ENCODE measurements at places on chromosomes 1 and 21.

- no peak for DNase-seq
These were observed 82.5 kb downstream of the OSBPL9 start for GRCh38 chr1:51699391-51699790.

DNA sequence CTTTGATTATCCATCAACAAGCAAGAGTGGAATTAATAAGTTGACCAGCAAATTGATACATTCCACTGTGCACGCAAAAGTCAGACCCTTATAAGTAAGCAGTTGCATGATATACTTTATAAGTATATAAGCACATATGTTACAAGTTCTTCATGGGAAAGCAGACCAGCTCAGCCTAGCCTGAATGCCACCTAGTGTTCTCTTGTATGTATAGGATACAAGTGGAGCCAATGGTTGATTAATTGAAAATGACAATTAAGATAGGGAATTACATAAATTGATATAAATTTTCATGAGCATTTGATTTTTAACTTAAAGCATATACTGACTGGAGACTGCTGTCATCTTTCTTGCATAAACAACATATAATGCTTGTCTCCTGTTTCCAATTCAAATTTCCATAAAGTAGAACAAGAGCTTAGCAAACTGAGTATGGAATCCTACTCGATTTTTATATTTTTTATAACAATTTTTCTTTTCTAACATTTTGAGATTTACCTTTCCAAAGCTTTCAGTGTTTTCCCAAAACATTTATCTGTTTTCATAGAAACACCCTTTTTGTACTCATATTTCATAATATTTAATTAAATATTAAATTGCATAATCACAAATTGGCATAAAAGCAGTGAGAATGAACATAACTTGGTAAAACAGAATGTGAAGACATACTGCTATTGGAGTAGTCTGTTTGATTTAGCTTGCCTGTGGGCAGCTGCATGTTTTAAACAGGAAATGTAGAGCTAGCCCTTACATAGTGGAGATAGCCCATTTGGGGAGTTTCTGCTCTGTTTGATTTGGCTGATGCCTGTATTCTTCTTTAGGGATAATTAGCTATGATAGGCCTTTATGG, 62.8 kb downstream of the MAGI3 start:
- no peak for DNase-seq

- DNase-seq = no peak
These were observed 27.9 kb downstream of the MORC3 start for GRCh38 chr21:36347962-36348328.

DNA sequence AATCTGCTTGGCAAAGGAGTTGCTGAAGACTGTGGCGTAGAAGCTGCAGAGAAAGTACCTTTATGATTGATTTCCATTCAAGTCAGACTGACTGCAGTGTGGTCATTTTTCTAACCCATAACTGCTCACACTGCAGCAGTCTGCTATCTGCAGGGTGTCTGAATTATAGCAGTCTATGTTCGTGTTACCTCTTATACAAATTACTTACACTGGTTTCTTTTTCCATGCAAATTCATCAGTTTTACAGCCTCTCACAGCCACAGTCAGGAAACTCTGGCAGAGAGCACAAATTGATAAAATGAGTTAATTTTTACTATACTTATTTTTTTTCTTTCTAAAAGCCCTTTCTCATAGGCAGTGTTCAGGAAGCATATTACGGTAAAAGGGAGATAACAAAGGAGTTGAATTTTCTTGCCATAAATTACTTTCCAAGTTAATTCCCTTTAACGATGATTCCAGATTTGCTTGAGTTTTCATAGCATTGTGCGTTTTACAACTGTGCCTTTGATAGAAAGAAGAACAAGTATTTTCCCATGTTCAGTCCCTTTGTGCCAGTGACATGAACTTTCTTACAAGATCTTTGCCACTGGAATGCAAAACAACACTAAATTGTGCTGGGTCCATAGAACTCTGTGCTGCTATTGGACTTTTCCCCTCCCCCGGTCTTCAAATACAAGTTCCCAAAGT, 261.5 kb downstream of the NFIA start:
- DNase-seq = no peak

- no peak for DNase-seq
These were observed 10.9 kb upstream of the THEM5 start for GRCh38 chr1:151864411-151864810.

- DNase-seq = no peak
These were observed 24.9 kb downstream of the OLFML2B start for GRCh38 chr1:161998811-161999210.

- DNase-seq = no peak
These were observed 6.3 kb upstream of the GOLT1A start for GRCh38 chr1:204219971-204220616.

DNA sequence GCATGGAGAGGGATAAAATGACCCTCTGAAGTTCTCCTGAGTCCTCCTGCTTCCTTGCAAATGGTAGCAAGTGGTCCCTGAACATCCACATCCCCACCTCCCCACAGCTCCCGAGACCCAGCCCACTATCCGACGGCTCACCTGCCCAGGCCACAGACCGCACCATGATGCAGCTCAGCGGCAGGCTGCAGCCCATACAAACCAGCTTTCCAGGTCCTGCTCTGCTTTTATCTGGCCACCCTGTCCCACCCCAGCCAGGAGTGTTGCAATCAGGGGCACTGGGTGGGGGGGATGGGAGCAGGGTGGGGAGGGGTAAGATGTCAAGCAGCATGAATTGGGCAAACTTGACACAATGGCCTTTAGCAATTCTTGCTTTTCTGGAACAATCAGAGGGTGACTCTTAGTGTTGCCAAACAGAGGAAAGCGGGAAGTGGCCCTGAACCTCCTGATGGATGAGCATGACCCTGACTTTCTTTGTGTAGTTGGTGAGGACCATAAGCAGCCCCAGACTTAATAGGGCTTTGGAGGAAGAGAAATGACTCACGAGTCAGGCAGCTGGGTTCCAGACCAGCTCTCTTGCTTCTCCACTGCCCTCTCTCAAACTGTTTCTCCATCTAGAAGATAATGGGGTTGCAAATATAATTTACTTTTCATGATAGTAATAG, at the start of gene CHIT1:
CHIT1 (minus strand) TSS at position 203 of the 665 bp plus-strand sequence; CDS start at position 166, 37 bp downstream.
- DNase-seq = no peak

DNA sequence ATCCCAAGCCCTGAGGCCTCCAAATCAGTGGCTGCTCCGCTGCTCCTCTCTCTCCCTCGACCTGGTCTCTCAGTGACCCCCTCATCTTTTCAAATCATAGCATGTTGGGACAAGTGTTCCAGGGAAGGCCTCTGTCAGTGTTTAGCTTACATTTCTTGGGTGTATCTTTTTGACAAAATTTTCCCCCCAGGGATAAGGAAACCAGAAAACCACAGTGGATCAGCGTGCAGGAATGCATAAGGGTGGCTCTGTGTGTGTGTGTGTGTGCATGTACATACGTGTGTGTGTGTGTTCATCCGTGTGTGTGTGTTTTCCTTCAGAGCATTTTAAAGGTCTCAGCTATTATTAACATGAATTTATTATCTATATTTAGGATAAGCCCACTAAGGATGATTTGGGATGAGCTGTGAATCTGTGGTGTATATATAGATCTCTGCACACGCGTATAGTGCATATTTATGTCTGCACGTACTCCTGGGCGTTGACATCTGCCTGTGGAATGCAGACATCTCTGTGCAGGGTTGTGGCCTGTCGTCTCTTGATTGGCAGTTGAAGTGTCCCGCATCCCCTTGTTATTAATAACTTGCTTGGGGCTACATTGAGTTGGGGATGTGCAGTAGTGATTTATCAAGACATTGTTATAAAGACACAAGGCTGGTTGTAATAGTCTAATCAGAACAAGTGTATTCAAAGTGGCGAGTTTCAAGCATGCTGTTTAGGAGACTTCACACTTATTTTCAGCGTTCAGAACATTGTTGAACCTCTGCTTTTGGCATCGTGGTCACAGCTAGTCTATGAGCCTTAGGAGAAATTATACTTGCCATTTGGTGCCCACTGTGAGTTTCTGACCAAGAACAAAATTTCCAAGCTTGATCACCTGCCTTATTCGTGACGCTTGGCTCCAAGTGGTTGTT, 55.6 kb downstream of the GALNT2 start:
- no peak for DNase-seq

GRCh38 chr1:42742617-42743316, 2.7 kb upstream of the CLDN19 start:
- DNase-seq = no peak

GRCh38 chr1:92901699-92902405, 59.4 kb downstream of the DIPK1A start:
- DNase-seq = no peak

DNA sequence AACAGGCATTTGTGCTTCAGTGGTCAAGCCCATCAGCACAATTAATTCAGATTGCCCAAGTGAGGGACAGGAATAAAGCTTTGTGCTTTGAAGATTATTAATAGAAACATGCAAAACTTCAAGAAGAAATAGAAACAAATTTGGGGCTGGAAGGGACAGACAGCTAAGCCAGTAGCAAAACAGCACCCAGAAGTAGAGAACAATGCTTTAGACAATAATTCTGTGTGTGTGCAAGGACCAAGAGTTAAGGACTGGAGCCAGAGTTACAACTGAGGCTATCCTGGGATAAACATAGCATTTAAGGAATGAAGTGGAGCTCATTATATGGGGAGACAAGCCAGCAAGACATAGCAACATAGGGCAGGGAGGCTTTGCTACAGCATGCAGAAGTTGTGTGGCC, 251.9 kb upstream of the DAB1 start:
- DNase-seq = no peak

DNA sequence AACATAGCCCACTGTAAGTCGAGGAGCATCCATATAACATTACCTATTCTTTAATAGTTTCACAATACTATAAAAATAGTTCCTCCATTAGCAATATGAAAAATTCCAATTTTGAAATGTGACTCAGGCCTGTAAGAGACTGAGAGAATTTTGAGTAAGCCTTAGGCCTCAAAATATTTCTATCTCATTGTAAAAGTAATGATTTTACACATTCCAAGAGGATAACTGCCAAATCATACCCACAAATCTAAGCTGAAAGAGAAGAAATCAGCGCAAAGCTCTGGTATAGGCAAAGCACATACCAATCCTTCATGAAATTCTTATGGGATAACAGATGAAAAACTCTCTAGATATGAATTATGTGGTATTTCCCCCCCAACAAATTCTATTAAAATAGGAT, 144.1 kb downstream of the CDC42BPA start:
- no peak for DNase-seq

DNA sequence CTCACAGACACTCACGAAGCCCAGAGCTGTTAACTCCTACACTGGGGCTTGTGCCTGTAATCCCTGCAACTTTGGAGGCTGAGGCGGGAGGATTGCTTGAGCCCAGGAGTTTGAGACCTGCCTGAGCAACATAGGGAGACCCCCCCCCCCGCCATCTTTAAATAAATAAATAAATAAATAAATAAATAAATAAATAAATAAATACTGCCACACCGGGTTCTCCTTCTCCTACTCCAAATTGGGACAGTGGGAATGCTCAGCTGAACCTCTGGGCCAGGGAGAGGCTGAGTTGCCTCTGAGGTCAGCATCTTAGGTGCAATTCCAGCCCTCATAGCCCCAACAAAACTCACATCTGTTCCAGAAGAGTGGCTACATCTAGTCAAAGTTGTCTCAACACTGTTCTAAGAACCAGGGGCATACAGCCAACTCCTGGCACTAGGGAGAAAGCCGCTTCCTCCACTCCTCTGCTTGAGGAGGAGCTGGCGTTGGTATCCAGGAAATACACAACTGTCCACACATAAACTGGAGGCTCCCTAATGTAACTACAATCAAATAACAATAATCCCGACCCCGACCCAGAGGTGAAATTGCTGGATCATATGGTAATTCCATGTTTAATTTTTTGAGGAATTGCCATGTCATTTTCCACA, 27.0 kb downstream of the C1orf216 start:
- DNase-seq = no peak

- DNase-seq = no peak
These were observed 7.5 kb downstream of the MFSD2A start for GRCh38 chr1:39962450-39962825.

- DNase-seq = no peak
These were observed 96.1 kb upstream of the TARDBP start for GRCh38 chr1:10916311-10916710.

DNA sequence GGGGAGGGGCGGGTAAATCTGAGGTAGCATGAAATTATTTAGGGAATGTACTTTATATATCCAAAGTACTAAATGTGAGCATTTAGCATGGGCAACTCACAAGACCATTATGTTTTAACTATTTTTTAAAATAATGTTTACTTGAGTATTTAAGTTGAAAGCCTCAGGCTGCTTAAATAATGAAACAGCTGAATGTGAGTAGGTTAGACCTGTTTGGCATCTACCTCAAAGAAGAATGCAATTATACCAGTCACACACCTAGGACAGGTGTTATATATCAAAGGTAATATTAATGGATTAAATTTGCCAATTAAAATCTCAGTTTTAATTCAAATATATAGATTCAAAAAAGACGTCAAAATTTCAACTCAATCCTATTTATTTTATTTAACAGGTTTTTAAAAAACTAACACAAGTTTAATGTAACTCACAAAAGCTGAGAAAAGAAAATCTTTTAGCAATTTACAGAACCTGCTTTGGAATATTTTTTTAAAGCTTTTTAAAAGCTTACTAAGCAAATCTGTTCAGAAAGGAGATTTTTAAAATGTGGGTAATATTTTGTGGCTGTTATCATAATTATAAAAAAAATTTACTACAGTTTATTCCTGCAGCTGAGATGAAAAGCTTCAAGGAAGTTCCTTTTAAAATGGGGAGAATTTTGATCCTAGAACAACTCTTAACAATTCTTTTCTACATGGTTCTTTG, 104.6 kb upstream of the LBR start:
- no peak for DNase-seq

DNA sequence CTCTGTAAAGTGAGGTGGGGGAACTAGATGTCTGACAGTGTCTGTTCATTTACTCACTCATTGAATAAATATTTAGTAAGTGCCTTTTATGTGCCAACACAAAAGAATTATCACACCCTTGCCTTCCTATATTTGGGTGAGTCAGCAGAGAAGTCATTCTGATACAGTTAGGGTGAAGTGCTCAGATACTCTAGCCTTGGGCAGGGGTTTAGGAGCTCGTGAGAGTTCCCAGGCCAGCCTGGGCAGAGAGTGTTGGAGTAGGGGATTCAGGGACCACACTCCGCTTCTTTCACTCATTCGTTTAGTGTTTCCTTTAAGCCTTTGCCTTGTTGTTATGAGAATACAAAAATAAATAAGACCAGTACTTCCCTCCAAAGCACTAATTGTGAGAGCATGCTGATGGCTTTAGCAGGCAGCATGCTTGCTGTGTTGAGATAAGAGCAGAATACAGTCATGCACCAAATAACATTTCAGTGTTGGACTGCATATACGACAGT, 83.9 kb downstream of the DYRK1A start:
- no peak for DNase-seq

DNA sequence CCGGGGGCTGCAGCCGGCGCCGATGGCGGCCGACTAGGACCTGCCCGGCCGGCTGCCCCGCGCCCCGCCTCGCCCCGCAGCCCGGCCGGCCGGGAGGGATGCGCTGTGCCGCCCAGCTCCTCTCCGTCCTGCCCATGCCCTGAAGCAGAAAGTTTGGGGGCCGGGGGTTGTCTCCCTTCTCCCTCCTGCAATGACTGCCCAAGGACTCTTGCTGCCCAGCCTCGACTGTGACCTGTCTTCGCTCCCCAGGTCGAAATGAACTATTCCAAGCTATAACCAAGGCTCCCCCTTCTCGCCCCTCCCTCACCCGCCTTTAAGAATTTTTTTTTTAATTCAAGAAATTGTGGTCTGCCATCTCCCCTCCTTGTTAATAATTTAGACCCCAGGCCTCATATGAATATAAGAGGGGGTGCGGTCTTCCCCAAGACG, 361 bp downstream of the TMCC2 start:
- DNase-seq = no peak

GRCh38 chr1:68449901-68450300, at the start of gene RPE65:
Gene RPE65, minus strand, starts transcription at chr1:68449954. Its CDS starts 49 bp downstream, at chr1:68449905.
- DNase-seq = no peak

GRCh38 chr1:229557200-229557850, 1.2 kb downstream of the ABCB10 start:
- no peak for DNase-seq
